Esophagus muscularis mucosa (tissue), 4 donors: ENCODE measurements at places on chromosomes 4 and X. TPM values are rescaled to one million over a fixed set of nuclear protein-coding genes. Genes with fewer than 3 reads are reported as not detected.

DNA sequence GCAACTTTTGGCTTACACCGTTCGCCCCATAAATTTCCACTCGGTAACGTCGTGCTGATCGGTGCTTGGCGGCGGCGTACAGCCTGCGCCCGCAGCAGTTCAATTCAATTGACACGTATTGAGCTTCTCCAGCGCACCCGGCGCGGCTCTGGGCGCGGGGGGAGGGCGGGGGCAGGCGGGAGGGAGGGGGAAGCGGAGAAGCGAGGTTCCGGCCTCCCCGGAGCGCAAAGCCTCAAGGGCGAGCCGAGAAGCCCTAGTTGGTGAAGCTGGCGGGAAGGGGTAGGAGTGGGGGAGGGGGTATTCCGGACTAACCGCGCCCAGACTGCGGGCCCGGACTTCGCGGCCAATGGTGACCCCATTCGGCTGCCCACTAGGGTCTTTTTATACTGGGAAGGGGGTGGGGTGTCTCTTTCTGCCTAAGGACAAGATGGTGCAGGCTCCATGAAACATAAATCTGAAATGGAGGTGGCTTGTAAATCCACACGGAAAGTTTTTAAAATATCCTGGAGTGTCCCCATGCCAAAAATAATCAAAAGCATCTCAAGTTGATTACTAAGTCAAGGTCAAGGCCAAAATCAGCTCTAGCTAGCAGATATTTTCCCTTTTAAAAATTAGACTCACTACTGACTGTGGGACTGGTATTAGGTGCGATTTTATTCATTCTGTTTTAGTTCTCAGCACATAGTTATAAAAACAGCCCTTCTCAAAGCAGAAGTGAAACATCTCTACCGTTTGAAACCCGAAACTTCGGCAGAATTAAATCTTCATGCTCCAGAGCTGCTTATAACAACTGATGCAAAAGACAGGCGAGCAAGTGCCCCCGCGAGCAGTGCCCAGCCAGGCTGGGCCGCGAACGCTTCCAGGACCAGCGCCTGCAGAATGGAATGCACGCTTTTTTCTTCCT lies 1.5 kb upstream of the BCOR start:
- H3K4me1 ChIP-seq, result peaks cover 30% of the 10 kb centered on the region
- H3K27me3 ChIP-seq, result no peaks in the 10 kb centered on the region
- H3K27ac ChIP-seq, result peak overlapping the region; percentile 92
- peak overlapping the region; percentile 78 for H3K4me3 ChIP-seq

DNA sequence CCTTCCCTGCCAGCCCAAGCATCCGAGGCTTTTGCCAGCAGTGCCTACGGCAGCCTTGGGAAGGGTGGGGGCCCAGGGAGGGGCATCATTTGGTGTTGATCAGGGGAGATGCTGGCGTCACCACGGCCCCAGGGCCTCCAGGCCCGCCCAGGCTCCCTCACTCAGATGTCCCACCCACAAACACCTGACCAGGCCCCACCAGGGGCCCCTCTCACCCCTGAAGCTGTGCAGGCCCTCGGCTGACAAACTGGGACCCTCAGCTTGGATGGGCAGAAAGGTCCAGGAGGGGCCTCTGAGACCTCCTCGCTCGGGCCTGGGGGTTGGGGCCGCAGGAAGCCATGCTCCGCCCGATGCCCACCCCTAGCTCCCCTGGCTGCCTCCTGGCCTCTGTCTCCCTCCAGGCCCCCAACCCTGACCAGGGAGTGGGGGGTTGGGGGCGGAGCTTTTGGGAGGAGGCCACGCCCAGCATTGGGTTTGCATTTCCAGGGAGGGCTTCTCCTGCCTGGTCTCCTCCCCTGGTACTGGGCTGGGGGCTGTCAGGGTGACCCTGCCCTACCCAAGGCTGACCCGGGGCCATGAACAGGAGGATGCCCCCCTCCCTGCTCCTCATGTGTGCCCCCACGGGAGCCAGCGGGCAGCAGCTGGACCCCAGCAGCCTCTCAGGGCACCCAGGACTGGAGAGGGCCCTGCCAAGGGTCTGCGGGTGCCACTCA lies 33.4 kb upstream of the SPON2 start:
- no peak for DNase-seq
- peaks cover 83% of the 10 kb centered on the region for H3K4me1 ChIP-seq
- H3K27ac ChIP-seq, result peak overlapping the region; percentile 4
- no peak overlapping the region for H3K4me3 ChIP-seq

GRCh38 chrX:20144491-20144890 lies 2.9 kb upstream of the EIF1AX start:
- no peaks in the 10 kb centered on the region for H3K36me3 ChIP-seq
- H3K27me3 ChIP-seq, result no peaks in the 10 kb centered on the region

DNA sequence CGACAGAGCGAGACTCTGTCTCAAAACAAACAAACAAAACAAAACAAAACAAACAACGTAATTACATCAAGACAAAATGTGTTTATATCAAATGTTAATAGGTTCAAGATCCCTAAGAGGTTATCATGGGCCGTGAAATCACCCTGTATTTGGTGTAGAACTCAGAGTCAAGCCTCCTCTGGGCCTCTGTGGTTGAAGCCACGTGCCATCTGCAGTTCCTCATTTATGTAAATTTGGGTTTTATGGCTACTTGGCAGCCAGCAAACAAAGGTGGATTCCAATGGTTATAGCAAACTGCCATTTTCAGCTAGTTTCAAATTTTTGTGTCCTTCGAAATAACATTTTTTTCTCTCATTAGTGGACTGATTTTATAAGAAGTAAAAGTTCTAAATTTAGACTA lies 16.4 kb downstream of the NSDHL start:
- H3K27me3 ChIP-seq, result no peaks in the 10 kb centered on the region
- H3K27ac ChIP-seq, result no peak overlapping the region
- H3K36me3 ChIP-seq, result peaks cover 17% of the 10 kb centered on the region
- H3K4me3 ChIP-seq, result no peak overlapping the region
- DNase-seq, result no peak
- no peaks in the 10 kb centered on the region for H3K4me1 ChIP-seq

- DNase-seq, result no peak
- H3K4me3 ChIP-seq, result no peak overlapping the region
- no peaks in the 10 kb centered on the region for H3K4me1 ChIP-seq
- no peaks in the 10 kb centered on the region for H3K36me3 ChIP-seq
- H3K27me3 ChIP-seq, result no peaks in the 10 kb centered on the region
- no peak overlapping the region for H3K27ac ChIP-seq
Measured at GRCh38 chrX:4708970-4709760, 995.7 kb upstream of the PRKX start.

The WDR45 gene
- total RNA-seq, result 69.6 TPM

The TMEM31 gene
- not detected for total RNA-seq

The STARD8 gene
- 11.4 TPM for total RNA-seq

The EBP gene
- total RNA-seq, result 17.4 TPM

The MRFAP1 gene
- 273 TPM for total RNA-seq

The HSFX1 gene
- total RNA-seq, result 2.0 TPM
